Germinal center (tissue), 1 donor: ENCODE measurements at places on chromosomes 6 and 20.
A peak's percentile ranks its signal among the peaks of the same experiment; 100 is the strongest.

- no peak for DNase-seq
Measured at GRCh38 chr6:55972091-55972490, 96.7 kb upstream of the BMP5 start.

GRCh38 chr20:51095633-51096521 is 73.0 kb upstream of the KCNG1 start:
- DNase-seq: no peak

GRCh38 chr6:22838345-22838744 is 269.0 kb downstream of the HDGFL1 start:
- DNase-seq: no peak

- DNase-seq: no peak
Measured at GRCh38 chr6:9398767-9399373, 963.5 kb upstream of the SLC35B3 start.

DNA sequence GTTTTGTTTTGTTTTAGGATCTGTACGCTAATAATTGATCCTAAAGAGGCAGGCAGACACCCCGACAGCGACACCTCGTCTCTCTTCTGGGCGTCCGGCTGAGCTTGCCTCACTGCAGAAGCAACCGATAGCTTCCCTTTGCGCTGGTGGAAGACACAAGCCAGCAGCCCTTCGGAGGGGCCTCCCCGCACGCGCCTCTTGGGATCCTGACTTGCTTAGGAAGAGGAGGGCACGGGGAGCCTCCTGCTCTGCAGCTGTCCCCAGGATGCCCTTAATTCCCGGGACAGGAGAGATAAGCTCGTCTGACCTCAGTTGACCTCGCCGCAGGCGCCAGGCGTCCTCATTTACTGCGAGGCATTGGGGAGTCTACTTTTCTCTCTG is 94.0 kb downstream of the CD83 start:
- peak; percentile 24 for DNase-seq

- DNase-seq: no peak
Measured at GRCh38 chr6:7787137-7787608, 61.3 kb downstream of the BMP6 start.

- DNase-seq: no peak
Measured at GRCh38 chr20:40449974-40450616, 238.9 kb downstream of the MAFB start.

DNA sequence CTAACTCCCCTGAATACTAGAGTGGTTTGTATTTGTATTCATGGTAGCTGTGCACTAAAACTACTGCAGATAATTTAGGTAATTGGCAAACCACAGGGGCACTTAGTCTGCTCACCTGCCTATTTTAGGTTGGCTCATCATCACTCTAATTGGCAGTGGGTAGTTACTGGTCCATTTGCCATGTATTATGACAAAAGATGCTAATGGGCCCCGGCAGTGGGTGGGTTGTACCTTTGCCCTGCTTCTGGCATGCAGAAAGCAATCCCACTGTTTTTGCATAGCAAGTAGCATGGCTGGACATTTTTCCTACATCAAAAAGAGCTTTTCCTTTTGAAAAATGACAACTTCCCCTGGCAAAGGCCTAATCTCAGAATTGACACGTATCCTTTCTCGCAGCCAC is 741.4 kb upstream of the MAP3K7 start:
- DNase-seq: no peak

- no peak for DNase-seq
Measured at GRCh38 chr6:14499841-14500240, 382.3 kb downstream of the CD83 start.

- no peak for DNase-seq
Measured at GRCh38 chr20:50541606-50542041, 31.4 kb downstream of the PTPN1 start.

- DNase-seq: no peak
Measured at GRCh38 chr6:163721922-163722692, 307.6 kb downstream of the QKI start.

GRCh38 chr6:163500105-163500504 is 85.6 kb downstream of the QKI start:
- DNase-seq: no peak

GRCh38 chr6:83905648-83906047 is 46.2 kb downstream of the CYB5R4 start:
- no peak for DNase-seq

GRCh38 chr20:37839955-37840354 is 63.0 kb upstream of the VSTM2L start:
- DNase-seq: no peak

DNA sequence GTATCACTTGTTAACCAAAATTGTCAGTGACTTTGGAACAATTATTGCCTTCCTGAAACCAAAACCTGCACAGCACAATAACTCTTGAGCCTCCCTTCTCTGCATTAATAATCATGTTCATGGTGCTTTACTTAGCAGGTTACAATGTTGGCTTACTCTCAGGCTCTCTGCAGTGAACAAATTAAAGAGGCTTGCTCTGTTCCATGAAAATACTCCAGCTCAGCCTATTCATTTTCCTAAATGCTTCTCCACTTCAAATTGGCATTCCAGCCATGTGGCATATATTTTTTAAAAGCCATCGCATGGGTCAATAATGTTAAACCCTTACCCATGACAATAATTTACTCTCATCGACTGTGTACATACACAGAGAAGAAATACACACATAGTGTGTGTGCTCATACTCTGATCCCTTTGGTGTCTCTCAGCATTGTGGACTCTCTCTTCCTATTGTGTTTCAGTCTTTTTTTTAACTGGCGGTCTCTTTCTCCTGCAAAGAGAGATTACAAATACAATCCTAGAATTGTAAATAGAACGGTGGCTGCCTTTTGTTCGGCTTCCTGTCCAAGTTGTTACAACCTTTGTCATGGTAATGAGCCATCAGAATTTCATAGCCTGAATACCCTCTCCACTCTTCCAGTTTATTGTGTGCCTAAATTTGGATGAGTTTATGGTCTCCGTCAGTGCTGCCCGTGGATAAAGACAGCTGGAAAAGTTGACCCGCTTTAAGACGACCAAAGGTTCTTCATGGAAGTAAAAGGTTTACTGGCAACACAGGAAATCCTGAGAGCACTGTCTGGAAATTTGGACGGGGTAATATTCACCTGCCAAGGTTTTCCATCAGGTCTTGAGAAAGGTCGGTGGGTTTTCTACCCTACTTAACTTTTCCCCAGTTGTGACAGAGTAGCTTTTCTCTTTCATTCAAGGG is 263.6 kb downstream of the CD83 start:
- no peak for DNase-seq

DNA sequence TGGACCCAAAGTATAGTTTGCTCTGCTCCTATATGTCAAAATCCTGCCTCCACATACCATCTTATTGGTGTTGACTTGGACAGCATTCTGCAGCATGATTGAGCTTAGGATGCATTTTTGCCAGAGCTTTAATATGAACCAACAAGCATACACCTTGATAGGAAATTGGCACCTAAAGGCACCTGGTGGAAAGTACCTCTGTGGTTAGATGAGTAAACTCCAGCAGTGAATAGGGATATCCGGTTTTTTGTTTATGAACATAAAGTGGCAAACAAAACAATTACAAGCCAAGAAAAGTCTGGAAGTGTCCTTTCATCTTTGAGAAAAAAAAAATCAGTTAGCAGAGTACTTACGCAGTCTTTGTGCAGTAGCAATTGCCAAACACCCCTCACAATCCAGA is 6.2 kb upstream of the CYP24A1 start:
- DNase-seq: no peak

DNA sequence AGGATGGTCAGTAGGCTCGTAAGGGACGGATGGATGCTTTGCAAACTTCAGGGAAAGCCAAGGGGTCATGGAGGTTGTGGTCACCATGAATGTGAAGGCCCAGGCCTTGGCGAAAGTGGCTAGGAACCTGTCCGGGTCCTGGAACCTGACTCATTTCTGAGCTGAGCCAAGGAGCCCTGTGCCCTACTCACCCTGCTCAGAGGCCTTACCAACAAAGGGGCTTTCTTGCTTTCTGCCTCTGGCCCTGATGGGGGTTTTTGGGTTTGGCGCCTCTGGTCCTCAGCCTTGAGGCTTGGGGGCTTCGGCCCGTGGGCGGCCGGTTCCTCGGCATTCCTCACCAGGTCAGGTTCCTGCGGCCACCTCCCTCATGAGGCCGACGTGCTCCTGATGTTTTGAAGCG is 155.1 kb downstream of the DTNBP1 start:
- DNase-seq: no peak

DNA sequence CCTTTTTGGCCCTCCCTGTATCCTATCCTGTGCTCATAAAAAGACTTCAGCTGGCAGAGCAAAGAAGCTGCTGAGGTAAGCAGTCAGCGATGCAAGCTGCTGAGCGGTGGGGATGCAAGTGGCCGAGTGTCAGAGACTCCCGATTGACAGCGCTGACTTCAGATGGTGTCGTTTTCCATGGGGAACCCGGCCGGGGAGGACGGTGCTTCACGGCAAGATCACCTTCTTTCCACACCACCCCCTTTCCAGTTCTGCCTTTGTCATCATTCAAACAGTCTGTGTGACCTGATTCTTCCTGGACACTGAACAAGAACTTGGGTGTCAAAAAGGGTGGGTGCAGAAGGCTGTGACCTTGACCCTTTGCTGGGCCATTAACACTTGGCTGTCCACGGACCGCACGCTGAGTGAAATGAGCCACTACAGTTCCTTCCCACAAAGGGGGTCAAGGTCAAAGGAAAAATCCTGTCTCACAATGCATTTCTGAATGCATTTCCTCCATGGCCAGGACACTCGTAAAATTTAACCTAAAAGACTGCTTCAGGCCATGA is 52.9 kb upstream of the UNC93A start:
- no peak for DNase-seq

DNA sequence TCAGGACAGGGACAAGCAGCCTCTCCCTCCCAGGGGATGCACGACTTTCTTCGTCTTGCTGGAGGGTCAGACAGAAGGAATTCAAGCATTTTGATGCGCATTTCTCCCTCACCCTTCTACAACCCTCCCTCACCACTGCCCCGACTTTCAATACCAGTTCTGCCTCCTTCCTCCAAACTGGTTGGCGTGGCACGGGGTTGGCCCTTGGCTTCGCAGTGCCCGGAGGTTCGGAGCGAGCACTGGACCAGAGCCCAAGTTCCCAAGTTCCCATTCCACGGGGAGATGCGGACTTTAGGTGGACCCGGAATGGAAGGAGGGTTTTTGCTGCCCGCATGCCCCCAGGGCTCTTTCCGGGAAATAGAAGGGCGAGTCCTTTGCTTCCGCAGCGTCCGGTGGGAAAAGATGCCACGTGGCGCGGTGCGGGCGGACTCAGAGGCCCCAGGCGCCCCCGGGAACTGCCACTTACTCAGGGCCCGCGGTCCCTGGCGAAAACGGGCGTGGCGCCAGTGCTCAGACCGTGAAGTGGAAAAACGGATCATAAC is 8.0 kb upstream of the LAMP5 start:
- DNase-seq: no peak

DNA sequence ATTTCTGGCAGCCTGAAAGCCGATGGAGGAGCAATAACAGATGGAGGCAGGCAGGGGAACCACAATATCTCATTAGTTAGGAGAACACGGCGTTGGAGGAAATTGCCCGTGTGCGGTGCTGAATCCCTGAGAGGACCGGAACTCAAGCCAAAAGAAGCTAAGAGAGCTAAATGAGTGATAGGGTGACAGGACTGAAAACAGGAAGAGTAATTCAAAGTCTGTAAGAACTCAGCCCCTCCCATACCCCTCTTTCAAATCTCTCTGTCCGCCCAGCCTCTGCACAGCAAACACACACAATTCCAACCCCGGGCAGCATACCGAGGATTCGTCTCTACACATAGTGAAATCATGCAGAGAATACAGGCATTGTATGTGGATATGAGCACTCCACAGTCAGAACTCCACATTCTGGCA is 2.6 kb upstream of the IPCEF1 start:
- DNase-seq: no peak

- no peak for DNase-seq
Measured at GRCh38 chr6:154388803-154389202, 32.2 kb upstream of the IPCEF1 start.

DNA sequence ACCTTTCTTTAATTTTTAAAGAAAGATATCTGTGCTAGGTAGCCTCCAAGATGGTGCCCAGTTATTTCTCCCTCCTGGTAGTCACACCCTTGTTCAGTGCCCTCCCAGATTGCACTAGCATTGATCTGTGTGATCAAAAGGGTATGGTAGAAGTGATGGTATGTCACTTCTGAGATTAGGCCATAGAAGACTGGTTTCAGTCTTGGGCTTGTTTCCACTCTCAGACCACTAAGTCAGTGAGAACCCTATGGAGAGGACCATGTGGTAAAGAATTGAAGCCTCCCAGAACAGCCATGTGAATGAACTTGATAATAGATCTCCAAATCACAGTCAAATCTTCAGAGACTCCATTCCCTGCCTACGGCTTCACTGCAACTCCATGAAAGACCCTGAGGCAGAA is 57.3 kb downstream of the THEMIS start:
- DNase-seq: no peak

GRCh38 chr6:99521633-99522151 is 6.5 kb upstream of the USP45 start:
- no peak for DNase-seq

- no peak for DNase-seq
Measured at GRCh38 chr6:13431059-13431656, 56.2 kb downstream of the GFOD1 start.

- no peak for DNase-seq
Measured at GRCh38 chr6:113921299-113921904, 49.5 kb downstream of the HDAC2 start.

DNA sequence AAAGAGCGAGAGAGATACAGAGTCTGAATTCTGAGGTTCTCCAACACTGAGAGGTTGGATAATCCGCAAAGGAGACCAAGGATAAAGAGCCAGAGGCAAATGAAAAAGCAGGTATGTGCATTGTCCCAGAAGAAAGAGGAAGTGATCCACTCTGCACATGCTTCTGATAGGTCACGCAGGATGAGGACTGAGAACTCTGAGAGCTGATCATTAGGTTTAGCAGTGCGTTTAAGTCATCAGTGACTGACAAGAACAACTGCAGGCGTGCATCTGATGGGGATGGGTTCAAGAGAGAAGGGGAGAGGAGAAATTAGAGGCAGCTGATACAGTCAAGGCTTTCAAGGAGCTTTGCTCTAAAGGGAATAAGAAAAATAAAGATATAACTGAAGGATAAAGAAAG is 301.2 kb upstream of the SGK1 start:
- DNase-seq: no peak

GRCh38 chr20:30376767-30377658 is 880.5 kb upstream of the DEFB115 start:
- peak; percentile 84 for DNase-seq

DNA sequence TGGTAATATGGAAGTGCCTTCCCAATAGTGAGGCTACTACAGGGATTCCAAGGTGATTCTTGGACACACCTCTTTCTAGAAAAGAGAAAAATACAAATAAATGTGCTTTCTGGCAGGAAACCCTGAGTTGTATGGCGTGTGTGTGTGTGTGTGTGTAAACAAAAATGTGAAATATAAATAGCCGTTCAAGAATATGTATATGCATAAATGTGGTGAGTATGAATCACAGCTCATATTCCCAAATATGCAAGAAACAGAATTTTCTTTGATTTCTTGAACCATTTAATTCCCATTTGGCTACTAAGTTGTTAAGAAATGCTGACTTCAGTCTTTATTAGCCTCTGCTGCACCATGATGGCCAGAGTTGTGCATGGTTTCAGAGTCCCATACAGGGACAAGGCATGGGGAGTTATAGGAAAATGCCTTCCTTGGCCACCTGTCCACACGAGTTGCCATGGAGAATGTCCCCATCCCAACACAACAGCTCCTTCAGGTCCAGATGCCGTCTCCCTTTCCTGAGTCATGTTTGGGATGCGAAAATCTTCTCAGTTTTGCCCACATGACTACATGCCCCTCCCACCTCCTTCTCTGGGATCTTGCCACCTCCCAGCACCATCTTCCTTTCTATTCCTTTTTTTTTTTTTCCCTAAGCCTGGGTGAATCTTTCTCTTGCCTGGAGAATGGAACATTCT is 312.4 kb upstream of the ECI2 start:
- no peak for DNase-seq

- DNase-seq: peak; percentile 52
Measured at GRCh38 chr6:143507358-143508145, 4.0 kb downstream of the FUCA2 start.
